ENCODE measurements at places on chromosomes 12 and 14. TPM values are rescaled to one million over a fixed set of nuclear protein-coding genes. Genes with fewer than 3 reads are reported as not detected.

The RD3L gene
- total RNA-seq, result not detected

The KLHDC1 gene
- 4.5 TPM for total RNA-seq

The GPRC5A gene
- total RNA-seq, result 13.1 TPM

The CLECL1 gene
- total RNA-seq, result not detected

The MMP19 gene
- 17.8 TPM for total RNA-seq

The LRR1 gene
- 8.5 TPM for total RNA-seq
